Naive thymus-derived CD8-positive, alpha-beta T cell (primary cell): ENCODE measurements at places on chromosomes 7 and 10. TPM values are rescaled to one million over a fixed set of nuclear protein-coding genes. Genes with fewer than 3 reads are reported as not detected.

The FGL2 gene
- total RNA-seq = 7.0 TPM

- peaks cover 16% of the 10 kb centered on the region for H3K36me3 ChIP-seq
- H3K27me3 ChIP-seq = no peaks in the 10 kb centered on the region
- H3K4me1 ChIP-seq = peaks cover 37% of the 10 kb centered on the region
- peak overlapping the region; percentile 28 for H3K4me3 ChIP-seq
- peak; percentile 35 for DNase-seq
These were observed 25.3 kb upstream of the C10orf95 start for GRCh38 chr10:102476466-102477141.

DNA sequence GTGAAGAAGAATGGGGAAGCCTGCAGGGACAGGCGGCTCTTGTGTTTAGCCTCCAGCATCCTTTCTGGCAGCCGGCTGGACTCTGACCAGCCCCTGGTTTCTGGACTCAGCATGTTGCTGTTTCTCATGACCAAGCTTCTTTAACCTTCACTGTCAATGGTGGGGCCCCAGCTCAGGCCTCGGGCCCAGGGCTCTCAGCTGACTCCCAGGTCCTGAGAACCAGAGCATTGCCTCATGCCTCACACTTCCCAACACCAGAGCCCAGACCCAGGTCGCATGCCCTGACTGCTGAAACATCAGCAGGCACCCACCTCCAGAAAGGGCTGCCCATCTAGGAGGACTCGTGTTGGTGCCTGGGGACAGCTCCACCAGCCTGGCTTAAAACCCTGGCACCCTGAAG lies 34.8 kb upstream of the FGFR2 start:
- no peak overlapping the region for H3K4me3 ChIP-seq
- no peak overlapping the region for H3K27ac ChIP-seq
- H3K27me3 ChIP-seq = peaks cover 10% of the 10 kb centered on the region

GRCh38 chr10:71575451-71575850 lies 144.1 kb downstream of the C10orf105 start:
- H3K27me3 ChIP-seq = no peaks in the 10 kb centered on the region
- no peak overlapping the region for H3K27ac ChIP-seq
- H3K4me1 ChIP-seq = no peaks in the 10 kb centered on the region

DNA sequence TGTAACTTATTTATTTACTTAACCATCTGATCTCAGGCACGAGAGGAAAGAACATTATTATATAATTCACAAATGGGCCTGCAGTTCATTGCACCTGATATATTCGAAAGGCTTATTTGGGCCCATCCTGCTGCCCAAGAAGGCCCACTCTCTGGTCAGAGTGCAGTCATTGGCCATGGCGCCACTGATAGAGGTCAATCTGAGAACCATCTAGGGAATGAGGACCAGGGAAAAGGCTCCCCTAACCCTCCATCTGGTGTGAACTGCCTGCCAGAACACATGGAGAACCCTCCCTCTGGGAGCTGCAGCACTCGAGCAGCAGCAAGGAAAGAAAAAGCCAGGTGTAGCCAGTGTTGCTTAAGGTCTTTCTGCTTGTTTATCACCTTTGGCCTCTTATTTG lies 136.6 kb downstream of the REEP3 start:
- H3K27ac ChIP-seq = no peak overlapping the region
- H3K4me1 ChIP-seq = no peaks in the 10 kb centered on the region
- H3K27me3 ChIP-seq = no peaks in the 10 kb centered on the region
- DNase-seq = no peak

DNA sequence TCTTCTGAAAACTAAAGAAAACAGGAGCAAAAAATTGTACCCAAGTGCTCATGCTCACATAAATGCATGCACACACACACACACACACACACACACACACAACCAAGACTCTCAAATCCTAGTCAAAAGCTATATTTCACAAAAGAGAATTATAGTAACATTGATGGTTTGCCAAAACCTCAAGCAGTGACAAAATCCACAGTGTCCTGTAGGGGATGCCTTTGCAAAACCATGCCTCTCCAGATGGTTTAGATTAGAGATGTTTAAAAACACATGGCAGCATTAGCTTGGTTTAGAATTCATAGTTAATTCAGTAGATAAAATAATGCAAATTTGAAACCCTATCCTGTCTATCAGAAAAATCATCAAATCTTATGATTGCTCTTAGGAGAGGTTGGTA lies 232.2 kb downstream of the DYNC1I1 start:
- no peak for DNase-seq
- H3K36me3 ChIP-seq = no peaks in the 10 kb centered on the region
- no peaks in the 10 kb centered on the region for H3K27me3 ChIP-seq
- no peaks in the 10 kb centered on the region for H3K4me1 ChIP-seq
- no peak overlapping the region for H3K4me3 ChIP-seq

GRCh38 chr10:27688276-27688675 lies 57.3 kb downstream of the MKX start:
- H3K27ac ChIP-seq = no peak overlapping the region
- H3K36me3 ChIP-seq = no peaks in the 10 kb centered on the region
- H3K4me3 ChIP-seq = no peak overlapping the region
- H3K27me3 ChIP-seq = peaks cover 11% of the 10 kb centered on the region
- no peak for DNase-seq
- no peaks in the 10 kb centered on the region for H3K4me1 ChIP-seq

- H3K27ac ChIP-seq = no peak overlapping the region
- H3K4me3 ChIP-seq = no peak overlapping the region
- peaks cover 2% of the 10 kb centered on the region for H3K27me3 ChIP-seq
These were observed 6.3 kb upstream of the SFMBT2 start for GRCh38 chr10:7417103-7417623.

The HIPK2 gene
- 28.7 TPM for total RNA-seq

- H3K27ac ChIP-seq = no peak overlapping the region
- no peaks in the 10 kb centered on the region for H3K36me3 ChIP-seq
- peaks cover 12% of the 10 kb centered on the region for H3K27me3 ChIP-seq
- H3K4me3 ChIP-seq = no peak overlapping the region
These were observed 236.7 kb downstream of the BUB3 start for GRCh38 chr10:123390874-123391273.

GRCh38 chr10:103856797-103857170 lies 1.4 kb upstream of the SH3PXD2A start:
- peaks cover 21% of the 10 kb centered on the region for H3K4me1 ChIP-seq
- peaks cover 22% of the 10 kb centered on the region for H3K27me3 ChIP-seq
- no peak for DNase-seq
- peaks cover 5% of the 10 kb centered on the region for H3K36me3 ChIP-seq
- no peak overlapping the region for H3K4me3 ChIP-seq
- no peak overlapping the region for H3K27ac ChIP-seq

DNA sequence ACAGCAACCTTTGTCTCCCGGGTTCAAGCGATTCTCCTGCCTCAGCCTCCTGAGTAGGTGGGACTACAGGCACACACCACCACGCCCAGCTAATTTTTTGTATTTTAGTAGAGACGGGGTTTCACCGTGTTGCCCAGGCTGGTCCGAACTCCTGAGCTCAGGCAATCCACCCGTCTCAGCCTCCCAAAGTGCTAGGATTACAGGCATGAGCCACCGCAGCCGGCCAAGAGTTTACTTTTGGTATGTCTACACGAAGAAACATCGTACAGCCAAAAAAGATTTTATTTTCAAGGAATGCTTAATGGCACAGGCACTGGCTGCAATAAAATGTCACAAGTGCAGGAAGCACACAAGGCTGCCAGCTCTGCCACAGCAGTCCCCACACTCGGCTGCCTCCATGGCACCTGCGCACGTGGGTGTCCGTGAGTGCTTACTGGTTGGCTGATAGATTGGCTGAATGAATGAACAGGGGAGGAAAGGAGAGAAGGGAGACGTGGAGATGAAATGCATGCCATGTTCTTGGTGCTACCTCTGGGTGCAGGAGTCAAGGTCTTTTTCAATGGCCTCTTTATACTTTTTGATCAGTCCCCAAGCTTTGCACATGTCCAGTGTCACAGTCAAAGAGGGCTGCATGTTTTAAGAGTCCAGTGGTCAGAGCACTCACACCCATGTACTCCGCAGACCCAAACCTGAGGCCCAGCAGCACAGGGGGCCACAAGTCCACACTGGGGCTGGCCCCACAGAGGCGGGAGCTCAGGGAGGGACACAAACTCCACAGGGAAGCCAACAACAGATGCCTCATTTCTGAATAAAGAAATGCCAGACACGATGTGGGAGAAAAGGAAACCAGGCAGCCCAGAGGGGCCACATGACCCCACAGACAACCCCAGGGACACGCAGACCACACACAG lies 198.2 kb downstream of the MAD1L1 start:
- H3K36me3 ChIP-seq = peaks cover 3% of the 10 kb centered on the region
- no peaks in the 10 kb centered on the region for H3K27me3 ChIP-seq
- DNase-seq = no peak
- H3K27ac ChIP-seq = peak overlapping the region; percentile 60
- H3K4me1 ChIP-seq = peaks cover 58% of the 10 kb centered on the region

The VWC2 gene
- not detected for total RNA-seq

- H3K36me3 ChIP-seq = no peaks in the 10 kb centered on the region
- no peak overlapping the region for H3K27ac ChIP-seq
- no peak overlapping the region for H3K4me3 ChIP-seq
- peaks cover 5% of the 10 kb centered on the region for H3K4me1 ChIP-seq
- H3K27me3 ChIP-seq = no peaks in the 10 kb centered on the region
These were observed 2.1 kb downstream of the PAXIP1 start for GRCh38 chr7:155000795-155001194.

The BHLHA15 gene
- total RNA-seq = not detected

- no peaks in the 10 kb centered on the region for H3K36me3 ChIP-seq
- H3K4me1 ChIP-seq = no peaks in the 10 kb centered on the region
- no peak overlapping the region for H3K4me3 ChIP-seq
- H3K27me3 ChIP-seq = peaks cover 14% of the 10 kb centered on the region
- H3K27ac ChIP-seq = no peak overlapping the region
These were observed 167.2 kb downstream of the EVX1 start for GRCh38 chr7:27409776-27410175.

DNA sequence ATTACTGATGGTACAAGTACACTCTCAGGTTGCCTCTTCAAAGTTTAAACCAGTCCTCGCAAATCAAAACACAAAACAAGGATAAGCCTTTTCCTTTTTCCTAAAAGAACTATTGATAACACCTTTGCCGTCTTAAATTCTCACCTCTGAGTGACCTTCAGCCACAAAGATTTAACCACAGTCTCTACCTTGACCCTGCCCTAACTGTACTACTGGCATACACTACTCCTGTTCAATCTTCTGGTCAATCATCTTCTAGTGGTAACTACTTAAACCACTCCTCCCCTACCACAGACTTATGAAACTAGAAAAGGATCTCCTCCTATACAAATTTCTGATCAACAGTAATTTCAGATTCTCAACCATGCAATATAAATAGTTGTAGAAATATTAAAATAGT lies 15.1 kb downstream of the UPF2 start:
- no peak overlapping the region for H3K4me3 ChIP-seq
- H3K27me3 ChIP-seq = no peaks in the 10 kb centered on the region
- DNase-seq = no peak
- H3K27ac ChIP-seq = no peak overlapping the region
- peaks cover 34% of the 10 kb centered on the region for H3K36me3 ChIP-seq

DNA sequence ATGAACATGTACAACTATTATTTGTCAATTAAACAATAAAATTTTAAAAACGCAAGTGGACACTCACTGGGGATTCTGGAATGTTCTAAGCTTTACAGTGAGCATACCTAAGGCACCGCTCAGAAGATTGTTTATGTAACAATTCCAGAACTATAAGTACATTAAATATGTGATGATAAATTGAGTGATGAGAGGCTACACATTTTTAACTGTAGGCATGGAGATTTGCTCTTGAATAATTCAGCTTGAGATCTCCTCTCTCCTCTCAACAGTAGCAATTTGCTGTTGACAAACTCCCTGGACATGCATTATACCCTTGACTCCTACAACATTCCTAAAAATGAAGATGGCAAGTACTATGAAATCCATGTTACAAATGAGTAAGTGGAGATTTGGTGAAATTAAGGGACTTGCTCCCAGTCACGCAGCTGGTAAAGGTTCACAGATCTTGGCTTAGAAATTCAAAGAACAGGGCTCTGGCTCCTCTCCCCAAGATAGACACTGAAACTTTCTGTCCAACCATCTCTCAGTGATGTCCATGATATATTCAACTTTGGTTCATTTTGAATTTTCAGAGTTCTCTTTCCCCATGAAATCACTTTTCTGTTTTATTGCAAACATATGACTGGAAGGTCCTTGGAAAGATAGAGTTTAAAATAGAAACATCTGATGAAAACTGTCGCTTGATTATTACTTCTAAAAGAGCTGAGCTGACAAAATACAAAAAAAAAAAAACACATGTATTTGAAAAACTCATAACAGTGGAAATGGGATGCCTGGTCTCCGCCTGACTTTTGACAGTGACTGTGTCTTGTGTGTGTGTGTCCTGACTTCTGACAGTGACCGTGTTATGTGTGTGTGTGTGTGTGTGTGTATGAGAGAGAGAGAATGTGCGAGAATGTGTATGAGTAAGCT lies 488.3 kb downstream of the TNS3 start:
- H3K4me1 ChIP-seq = no peaks in the 10 kb centered on the region
- DNase-seq = no peak
- H3K4me3 ChIP-seq = no peak overlapping the region

DNA sequence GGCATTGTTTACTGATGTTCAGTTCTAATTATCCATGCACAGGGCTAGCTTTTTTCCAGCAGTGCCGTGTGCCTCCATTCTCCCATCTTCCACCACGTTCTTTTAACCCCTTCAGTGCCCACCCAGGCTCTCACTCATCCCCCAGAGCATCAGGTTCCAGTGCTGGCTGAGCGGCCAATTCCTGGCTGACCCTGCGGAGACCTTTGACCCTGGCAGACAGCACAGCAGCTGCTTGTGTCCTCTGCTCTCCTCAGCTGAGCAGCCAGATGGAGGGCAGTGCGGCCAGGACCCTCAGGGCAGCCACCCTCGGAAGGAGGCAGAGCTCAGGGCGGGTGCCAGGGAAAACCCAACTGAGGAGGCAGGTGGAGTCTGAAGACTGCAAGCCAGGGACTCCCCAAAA lies 48.4 kb downstream of the ZNF503 start:
- H3K27ac ChIP-seq = no peak overlapping the region
- peaks cover 32% of the 10 kb centered on the region for H3K27me3 ChIP-seq
- H3K4me3 ChIP-seq = no peak overlapping the region
- peaks cover 4% of the 10 kb centered on the region for H3K36me3 ChIP-seq

GRCh38 chr10:44356139-44357022 lies 28.5 kb downstream of the CXCL12 start:
- H3K4me3 ChIP-seq = no peak overlapping the region
- DNase-seq = no peak
- H3K36me3 ChIP-seq = no peaks in the 10 kb centered on the region
- H3K27ac ChIP-seq = no peak overlapping the region
